ENCODE measurements at places on chromosomes 7 and 10. TPM values are rescaled to one million over a fixed set of nuclear protein-coding genes. Genes with fewer than 3 reads are reported as not detected.

The CTAGE4 gene
- not detected for total RNA-seq

The GCK gene
- total RNA-seq: 0.62 TPM

The CALML3 gene
- total RNA-seq: not detected

The TBC1D12 gene
- 13.6 TPM for total RNA-seq

The FXYD4 gene
- not detected for total RNA-seq

The SPDYE5 gene
- 0.12 TPM for total RNA-seq

The KCNH2 gene
- total RNA-seq: 4.4 TPM

The TMEM273 gene
- total RNA-seq: not detected

The TCAF1 gene
- 63.2 TPM for total RNA-seq

The PRKG1 gene
- 26.3 TPM for total RNA-seq

The OR6B1 gene
- total RNA-seq: not detected

The CALHM2 gene
- total RNA-seq: 19.7 TPM

The ATRNL1 gene
- total RNA-seq: 1.00 TPM

The GIMAP7 gene
- total RNA-seq: not detected

The IKZF1 gene
- total RNA-seq: not detected

The SSMEM1 gene
- not detected for total RNA-seq

The SERPINE1 gene
- 462 TPM for total RNA-seq

The CTTNBP2 gene
- total RNA-seq: 7.0 TPM

The OPN1SW gene
- not detected for total RNA-seq

The CC2D2B gene
- total RNA-seq: not detected

The HOXA6 gene
- 1.7 TPM for total RNA-seq

The PDE1C gene
- 0.12 TPM for total RNA-seq

The LBX1 gene
- not detected for total RNA-seq

The KLF14 gene
- under 0.01 TPM for total RNA-seq

Data from uterine smooth muscle cell (primary cell).